ENCODE measurements at places on chromosomes 2 and 18.

DNA sequence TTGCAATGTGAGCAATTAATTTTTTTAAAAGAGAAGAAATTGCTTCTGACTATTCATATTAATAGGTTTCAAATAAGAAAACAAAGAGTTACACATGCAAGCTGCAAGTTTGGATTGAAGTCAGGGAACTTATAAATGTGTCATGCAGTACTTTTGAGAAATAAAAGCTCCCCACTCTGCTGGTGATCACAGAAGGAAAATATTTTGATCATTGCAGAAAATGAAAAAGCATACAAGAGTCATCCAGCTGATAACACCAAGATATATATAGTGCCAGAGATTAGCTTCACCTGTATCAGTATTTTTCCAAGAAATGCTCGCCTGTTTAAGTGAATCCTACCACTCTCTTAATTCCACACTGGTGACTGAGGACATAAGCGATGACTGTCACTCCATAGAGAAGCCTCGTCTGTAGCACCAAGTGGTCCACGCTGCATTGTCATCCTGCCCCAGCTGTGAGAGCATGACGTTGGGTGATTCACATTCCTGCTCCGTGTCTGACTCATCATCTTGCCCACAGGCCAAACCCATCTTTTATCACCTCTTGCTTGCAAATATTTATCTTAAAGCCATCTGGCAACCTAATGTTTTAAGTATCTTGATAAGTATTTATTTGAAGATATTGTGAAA is 178.0 kb downstream of the ASXL3 start:
- peak; percentile 95 for DNase-seq

- DNase-seq = peak; percentile 7
Measured at GRCh38 chr2:151347906-151348305, 9.5 kb upstream of the TNFAIP6 start.

DNA sequence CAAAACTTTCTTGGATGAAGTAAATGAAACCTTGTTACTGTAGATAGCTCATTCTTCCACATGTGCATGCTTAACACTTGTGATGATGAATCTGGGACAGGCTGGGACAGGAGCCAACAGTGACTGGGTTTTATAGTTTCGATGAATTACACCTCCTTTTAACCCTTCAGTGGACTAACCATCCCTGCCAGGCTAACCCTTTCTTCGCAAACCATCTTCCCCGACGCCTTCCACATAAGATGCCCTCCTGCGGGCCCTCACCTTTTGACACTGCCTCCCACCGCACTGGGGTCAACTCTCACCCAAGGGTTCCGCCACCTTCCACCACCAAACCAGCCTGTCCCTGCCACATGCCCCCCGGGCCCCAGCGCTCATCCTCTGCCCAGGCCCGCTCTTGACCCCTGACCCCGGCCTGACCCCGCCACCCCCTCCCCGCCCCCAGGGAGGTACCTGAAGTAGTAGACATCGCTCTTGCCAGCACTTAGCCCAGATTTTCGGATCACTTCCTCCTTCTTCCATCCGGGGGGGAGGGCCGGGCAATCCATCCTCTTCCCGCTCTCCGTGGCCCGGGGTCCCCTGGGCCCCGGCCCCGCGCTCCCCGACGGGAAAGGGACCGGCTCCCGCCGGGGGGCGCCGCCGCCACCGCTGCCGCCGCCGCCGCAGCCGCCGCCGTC is 764 bp downstream of the MBD2 start:
- DNase-seq = peak; percentile 90

- no peak for DNase-seq
Measured at GRCh38 chr2:67854103-67854743, 208.6 kb downstream of the C1D start.

GRCh38 chr2:158138255-158138654 is 36.6 kb downstream of the UPP2 start:
- no peak for DNase-seq

DNA sequence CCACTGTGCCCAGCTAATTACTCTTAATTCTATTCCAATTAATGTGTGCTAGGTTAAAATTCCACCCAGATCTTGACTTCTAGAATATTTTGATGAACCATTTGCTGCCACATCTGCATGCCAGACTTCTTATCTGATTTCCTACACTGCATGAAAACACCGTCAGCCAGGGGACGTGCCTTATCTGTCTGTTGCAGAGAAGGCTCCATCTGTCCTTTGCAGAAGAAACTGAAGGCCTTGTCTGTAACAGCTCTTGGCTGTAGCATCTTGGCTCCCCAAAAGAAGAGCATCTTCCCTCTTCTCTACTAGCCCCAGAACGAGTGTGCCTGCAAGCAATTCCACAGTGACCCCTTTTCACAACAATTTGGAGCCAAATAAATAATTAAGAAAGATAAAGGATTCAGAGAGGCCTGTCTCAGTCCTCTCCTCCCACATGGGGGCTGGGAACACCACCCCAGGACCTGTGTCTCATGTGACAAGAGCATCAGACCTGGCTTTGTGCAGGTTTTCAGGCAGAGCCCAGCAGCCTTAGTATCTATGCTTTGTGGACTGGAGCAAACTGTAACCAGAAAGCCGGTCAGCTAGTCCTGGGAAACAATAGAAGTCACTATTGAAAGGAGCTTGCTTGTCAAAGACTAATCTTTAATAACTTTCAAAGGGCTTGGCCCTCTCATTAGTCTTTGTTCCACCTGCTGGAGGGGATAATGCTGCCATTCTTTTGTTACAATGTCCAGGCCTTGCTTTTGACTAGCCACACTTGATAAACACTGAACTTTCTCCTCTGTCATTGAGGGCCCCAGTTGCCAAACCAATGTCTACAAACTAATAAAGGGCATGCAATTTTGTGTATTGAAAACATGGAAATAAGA is 84.0 kb upstream of the NEUROD1 start:
- no peak for DNase-seq

DNA sequence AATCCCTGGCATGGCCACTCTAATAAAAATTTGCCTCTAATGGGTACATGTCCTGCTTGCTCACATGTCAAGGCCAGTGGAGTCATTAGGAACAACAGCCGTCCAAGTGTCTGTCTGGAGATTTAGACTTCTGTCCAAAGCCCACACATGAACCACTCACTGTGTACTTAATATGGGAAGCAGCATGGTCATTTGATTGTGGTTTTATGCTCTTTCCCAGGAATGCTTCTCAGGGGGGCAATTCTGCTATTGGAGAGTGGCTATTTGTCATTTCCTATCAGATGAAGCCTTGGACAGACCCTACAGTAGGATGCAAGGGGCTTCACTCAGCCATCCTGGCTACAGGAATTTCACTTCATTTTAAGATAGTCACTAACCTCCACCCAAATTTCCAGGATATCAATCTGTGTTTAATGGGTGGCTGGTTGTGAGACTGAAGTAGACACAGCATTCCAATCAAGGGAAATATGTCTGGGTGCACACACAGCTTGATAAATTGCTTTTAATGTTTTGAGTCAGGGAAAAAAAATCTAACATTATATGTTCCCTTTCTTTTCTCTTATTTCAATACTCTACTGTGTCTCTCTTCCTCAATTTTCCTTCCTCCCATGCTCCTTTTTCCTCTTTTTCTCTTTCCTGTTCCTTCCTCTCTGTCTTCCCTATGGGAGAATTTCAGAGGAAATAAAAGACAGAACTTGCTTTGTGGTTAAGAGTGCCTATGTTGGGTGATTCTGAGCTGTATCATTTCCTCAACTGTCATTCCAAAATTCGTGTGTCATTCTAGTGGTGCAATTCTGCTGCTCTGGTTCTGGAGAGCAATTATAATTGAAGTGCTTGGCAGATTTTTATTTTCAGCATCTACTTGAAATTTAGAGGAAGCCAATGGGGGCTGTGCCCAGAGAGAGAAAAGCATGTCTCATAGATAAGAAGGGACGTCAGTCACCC is 320.1 kb downstream of the OSR1 start:
- peak; percentile 65 for DNase-seq

DNA sequence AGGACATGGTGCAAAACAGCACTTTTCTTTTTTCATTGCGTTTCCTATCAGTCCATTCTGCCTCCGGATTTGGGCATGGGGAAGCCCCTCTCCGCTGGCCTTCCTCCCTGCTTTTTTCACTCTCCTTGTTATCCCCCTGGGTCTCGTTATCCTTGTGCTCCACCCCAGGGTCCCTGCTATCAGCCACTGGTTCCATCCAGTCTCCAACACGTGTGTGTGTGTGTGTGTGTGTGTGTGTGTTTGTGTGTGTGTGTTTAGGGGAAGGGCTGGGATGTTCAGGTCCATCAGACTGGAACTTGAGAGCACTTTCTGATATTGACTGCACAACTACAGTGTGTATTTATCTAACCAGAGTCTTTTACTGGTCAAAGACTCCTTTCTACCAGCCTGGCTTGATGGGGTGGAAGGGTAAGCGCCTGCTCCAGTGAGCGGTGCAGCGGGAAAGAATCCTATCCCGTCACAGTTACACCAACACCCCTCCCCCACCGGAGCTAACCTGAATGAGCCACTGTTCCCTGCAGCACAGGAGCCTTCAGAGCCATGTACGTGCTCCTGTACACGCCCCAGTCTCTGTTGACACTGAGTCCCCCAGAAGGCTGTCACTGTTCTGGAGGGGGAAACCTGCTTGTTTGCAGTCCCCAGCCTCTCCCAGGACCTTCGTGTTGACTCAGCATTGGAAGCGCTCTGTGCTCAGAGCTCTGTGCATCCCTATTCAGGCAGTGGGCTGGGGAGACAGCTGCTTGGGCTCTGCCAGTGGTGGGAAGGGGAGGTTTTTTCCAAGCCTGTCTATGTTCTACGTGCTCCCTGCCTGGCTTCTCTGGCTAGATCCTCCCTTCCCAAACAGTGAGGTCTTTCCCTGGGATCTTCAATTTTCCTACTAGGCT is 4.6 kb downstream of the INHA start:
- no peak for DNase-seq

GRCh38 chr2:108428286-108429009 is 20.6 kb upstream of the GCC2 start:
- no peak for DNase-seq

DNA sequence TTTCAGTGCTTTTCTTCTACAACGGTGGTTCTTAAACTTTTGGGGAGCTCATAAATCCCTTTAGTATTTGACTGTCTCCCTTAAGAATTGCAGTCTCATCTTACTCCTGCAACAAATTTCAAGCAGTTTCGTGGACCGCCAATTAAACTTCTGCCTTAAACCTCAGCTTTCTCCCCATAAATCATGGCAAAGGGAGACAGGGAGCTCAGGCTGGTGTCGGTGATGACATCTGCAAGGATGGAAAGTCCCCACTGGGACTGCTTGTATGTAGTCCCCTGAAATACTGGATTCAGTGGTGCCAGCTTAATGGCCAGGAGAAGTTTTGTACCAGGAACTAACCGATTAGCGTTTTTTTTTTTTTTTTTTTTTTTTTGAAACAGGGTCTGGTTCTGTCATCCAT is 148.7 kb upstream of the ITGA6 start:
- no peak for DNase-seq

- no peak for DNase-seq
Measured at GRCh38 chr2:218576854-218577253, 8.2 kb downstream of the CNOT9 start.

DNA sequence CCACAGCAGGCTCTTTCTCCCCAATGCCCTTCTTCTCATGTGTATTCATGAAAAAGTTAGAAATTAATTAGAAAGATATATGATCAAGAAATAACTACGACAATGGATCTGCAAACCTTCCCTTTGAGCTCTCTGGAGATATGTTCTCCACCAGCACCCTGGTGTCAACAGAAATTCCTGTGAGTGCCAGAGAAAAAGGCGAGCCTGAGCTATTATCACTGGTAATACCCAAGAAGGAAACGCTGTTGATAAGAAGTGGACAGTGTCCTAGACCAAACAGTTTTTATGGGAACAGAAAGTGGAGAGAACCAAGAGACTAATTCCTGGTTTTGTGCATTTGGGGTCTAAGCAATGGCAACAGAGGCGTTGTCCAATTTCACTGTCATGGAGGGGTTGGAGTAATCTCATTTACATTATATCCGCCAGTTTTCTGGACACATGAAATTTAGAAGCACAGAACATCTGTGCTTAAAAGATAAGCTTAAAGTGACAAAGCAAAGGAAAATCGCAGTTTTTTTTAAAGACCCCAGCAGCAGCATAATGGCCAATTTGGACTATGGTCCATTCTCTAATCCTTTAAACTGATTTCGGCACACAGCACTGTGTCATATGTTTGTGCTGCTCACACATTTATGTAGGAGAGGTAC is 47.2 kb upstream of the CDC42EP3 start:
- DNase-seq = no peak

- no peak for DNase-seq
Measured at GRCh38 chr2:138298120-138298814, 203.3 kb upstream of the SPOPL start.

DNA sequence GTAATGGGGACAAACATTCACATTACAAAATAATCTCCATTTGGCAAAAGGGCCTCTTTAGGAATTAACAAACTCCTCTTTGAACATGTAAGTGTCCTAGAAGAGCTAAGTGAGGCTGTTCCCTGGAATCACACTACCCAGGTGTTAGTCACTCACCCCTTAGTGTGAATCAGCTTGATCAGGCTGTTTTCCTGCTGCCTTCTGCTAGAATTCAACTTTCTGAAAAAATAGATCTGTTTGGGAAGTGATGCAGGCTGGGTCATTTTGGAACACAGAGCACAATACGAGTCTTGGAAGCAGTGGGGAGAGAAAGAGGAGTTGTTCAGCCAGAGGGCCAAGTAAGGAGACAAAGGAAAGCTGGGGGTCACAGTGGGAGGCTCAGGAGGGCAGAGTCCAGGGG is 40.0 kb downstream of the TTC32 start:
- DNase-seq = no peak
